Natural killer cell treated with Interleukin-12 subunit alpha and Interleukin-12 subunit beta and Interleukin-15 and Interleukin-18, amount 100 ng/mL, for 72 hours (primary cell): ENCODE measurements at places on chromosomes 2 and 18.
A peak's percentile ranks its signal among the peaks of the same experiment; 100 is the strongest.

GRCh38 chr18:76613053-76613754 is 118.2 kb upstream of the ZNF516 start:
- no peaks in the 10 kb centered on the region for H3K4me1 ChIP-seq
- no peak overlapping the region for H3K4me3 ChIP-seq
- peaks cover 7% of the 10 kb centered on the region for H3K27me3 ChIP-seq
- no peak overlapping the region for H3K27ac ChIP-seq
- no peaks in the 10 kb centered on the region for H3K36me3 ChIP-seq

DNA sequence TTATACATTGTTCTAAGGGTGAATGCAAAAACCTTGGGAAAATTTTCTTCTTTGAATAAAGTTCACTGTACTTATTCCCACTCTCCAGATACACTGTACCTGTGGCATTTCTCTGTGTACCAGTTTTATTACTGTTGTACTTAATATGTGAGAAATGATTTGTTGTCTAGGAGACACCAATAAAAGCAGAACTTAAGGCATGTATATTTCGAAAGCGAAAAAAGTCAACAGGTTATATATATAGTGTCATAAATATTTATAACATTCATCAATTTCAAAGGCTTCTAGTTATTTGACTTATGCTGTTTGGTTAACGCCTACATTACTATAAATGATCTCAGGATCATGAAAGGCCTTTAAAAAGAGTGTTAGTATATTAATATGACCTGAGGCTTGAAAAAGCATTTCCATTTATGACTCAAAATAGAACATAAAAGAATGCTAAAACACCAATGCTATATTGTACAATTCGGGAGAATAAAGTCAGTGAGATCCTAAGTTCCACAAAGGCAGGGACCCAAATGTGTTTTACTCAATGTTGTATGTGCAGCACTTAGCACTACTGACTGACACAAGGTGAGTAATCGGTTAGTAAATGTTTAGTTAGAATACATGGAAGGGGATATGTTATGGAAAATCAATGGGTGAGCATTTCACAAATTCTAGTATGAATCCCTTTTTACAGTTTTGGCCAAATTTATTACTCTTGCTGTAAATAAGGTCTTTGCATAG is 32.2 kb upstream of the HNRNPA3 start:
- H3K27me3 ChIP-seq, result peaks cover 6% of the 10 kb centered on the region
- H3K4me1 ChIP-seq, result peaks cover 7% of the 10 kb centered on the region
- no peaks in the 10 kb centered on the region for H3K36me3 ChIP-seq
- H3K4me3 ChIP-seq, result no peak overlapping the region

GRCh38 chr2:178448968-178449661 is 1.9 kb downstream of the PRKRA start:
- peaks cover 19% of the 10 kb centered on the region for H3K4me1 ChIP-seq
- H3K27ac ChIP-seq, result peak overlapping the region; percentile 39
- no peak for DNase-seq
- peak overlapping the region; percentile 88 for H3K4me3 ChIP-seq
- peaks cover 13% of the 10 kb centered on the region for H3K36me3 ChIP-seq

GRCh38 chr2:47389692-47390091 is 13.3 kb upstream of the MSH2 start:
- H3K27me3 ChIP-seq, result peaks cover 18% of the 10 kb centered on the region
- no peak overlapping the region for H3K4me3 ChIP-seq
- no peaks in the 10 kb centered on the region for H3K36me3 ChIP-seq
- peaks cover 3% of the 10 kb centered on the region for H3K4me1 ChIP-seq
- no peak for DNase-seq

DNA sequence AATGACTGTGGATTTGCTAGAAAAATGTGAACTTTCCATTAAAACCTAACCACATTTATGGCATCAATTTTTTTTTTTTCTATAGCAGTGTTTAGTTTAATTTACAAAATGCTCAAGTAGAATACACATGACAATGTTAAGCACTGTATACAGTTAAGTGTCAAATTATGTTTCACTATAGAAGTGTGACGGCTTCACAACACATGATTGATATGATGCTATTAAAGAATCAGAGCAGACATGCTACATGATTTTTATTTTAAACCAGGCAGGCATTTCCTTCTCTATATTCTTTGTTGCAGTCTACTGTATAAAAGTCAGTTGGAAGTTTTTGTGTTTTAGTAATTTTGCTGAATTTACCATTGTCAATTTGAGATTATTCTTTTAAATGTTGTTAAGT is 43.6 kb downstream of the PROKR1 start:
- H3K27me3 ChIP-seq, result peaks cover 13% of the 10 kb centered on the region
- no peak overlapping the region for H3K4me3 ChIP-seq
- H3K27ac ChIP-seq, result no peak overlapping the region
- no peaks in the 10 kb centered on the region for H3K36me3 ChIP-seq
- H3K4me1 ChIP-seq, result peaks cover 21% of the 10 kb centered on the region

- H3K27ac ChIP-seq, result no peak overlapping the region
- no peak for DNase-seq
- H3K4me1 ChIP-seq, result peaks cover 19% of the 10 kb centered on the region
- H3K27me3 ChIP-seq, result no peaks in the 10 kb centered on the region
- H3K36me3 ChIP-seq, result no peaks in the 10 kb centered on the region
- no peak overlapping the region for H3K4me3 ChIP-seq
Observed at GRCh38 chr2:156464106-156464505, 27.9 kb downstream of the GPD2 start.

DNA sequence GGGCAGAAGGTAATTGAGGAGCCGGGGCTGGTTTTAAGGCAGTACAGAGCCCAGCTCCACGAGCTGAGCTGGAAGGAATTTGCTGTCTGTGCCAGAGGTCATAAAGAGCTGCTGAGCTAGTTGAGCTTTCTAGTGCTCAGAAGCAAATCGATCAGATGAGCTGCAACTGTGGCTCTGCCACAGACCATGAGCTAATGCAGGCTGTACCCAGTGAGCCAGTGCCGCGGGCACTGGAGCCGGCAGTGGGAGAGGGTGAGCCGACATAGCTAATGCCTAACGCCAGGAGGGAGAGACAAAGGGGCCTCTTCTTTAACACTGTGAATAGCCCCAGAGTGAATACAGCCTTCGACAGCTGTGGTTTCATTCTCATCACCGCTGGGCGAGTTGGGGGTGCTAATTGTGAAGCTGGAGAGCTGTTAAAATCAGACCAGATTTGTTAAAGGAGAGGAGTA is 410.1 kb upstream of the TCF4 start:
- no peaks in the 10 kb centered on the region for H3K36me3 ChIP-seq
- H3K27ac ChIP-seq, result no peak overlapping the region
- H3K27me3 ChIP-seq, result no peaks in the 10 kb centered on the region
- no peaks in the 10 kb centered on the region for H3K4me1 ChIP-seq

GRCh38 chr18:46343931-46344372 is 239.8 kb downstream of the HAUS1 start:
- H3K27me3 ChIP-seq, result no peaks in the 10 kb centered on the region
- peak; percentile 87 for DNase-seq
- H3K4me1 ChIP-seq, result peaks cover 88% of the 10 kb centered on the region
- peak overlapping the region; percentile 84 for H3K4me3 ChIP-seq
- H3K27ac ChIP-seq, result peak overlapping the region; percentile 99

DNA sequence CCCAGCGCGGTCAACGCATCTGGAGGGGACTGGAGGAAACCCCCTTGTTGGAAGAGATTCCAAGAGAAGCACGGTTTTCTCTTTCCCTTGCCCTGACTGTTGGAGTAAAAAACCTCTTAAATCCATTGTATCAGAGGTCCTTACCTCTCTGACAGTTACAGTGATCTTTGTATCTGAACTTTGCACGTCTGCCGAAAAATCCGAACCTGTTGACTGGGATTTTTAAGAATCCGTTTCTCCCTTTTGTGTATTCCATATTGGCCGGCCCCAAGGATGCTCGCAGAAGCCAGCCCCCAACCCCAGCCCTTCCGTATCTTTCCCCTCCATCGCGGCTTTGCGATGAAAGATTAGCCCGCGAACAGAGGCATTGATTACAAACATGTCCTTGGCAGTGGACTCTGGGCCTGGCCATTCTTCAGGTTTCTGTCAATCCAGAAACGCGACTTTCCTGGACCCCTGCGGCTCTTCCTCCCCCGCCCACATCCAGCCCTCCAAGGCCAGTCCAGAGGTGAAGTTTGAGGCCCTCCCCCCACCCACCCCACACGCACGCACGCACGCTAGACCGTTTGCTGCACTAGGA is 4.6 kb upstream of the DLX1 start:
- no peaks in the 10 kb centered on the region for H3K36me3 ChIP-seq
- no peak overlapping the region for H3K27ac ChIP-seq
- no peak overlapping the region for H3K4me3 ChIP-seq
- H3K4me1 ChIP-seq, result peaks cover 29% of the 10 kb centered on the region
- DNase-seq, result no peak

DNA sequence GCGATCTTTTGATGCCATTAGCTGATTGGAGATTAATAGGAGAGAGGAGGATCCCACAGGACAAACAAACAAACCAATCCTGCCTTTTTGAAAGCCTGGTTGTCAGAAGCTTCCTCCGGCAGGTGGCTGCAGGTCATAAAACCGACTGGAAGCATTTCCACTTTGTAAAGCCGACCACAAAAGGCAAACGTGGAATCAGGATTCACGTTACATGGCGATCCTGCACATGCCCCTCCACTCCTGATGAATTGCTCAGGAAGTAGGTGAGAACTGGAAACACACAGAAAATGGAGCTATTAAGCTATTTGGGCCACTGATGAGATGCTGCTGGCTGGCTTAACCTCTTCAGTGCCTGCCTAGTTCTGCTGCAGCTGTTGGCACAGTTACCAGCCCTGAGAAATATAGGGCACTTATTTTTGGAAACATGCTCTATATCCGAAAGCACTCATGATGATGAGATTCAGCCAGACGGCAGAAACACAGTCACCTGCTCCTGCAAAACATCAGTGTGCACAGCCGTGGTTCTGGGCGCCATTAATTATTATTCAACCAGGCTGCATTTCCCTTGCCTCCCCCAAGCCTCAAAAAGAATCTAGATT is 110.3 kb upstream of the ST6GAL2 start:
- H3K4me3 ChIP-seq, result no peak overlapping the region
- no peaks in the 10 kb centered on the region for H3K4me1 ChIP-seq
- no peak for DNase-seq
- no peak overlapping the region for H3K27ac ChIP-seq

- H3K27me3 ChIP-seq, result peaks cover 8% of the 10 kb centered on the region
- no peak overlapping the region for H3K4me3 ChIP-seq
- H3K27ac ChIP-seq, result peak overlapping the region; percentile 67
- DNase-seq, result peak; percentile 69
Observed at GRCh38 chr2:23658466-23658942, 268.4 kb downstream of the ATAD2B start.

DNA sequence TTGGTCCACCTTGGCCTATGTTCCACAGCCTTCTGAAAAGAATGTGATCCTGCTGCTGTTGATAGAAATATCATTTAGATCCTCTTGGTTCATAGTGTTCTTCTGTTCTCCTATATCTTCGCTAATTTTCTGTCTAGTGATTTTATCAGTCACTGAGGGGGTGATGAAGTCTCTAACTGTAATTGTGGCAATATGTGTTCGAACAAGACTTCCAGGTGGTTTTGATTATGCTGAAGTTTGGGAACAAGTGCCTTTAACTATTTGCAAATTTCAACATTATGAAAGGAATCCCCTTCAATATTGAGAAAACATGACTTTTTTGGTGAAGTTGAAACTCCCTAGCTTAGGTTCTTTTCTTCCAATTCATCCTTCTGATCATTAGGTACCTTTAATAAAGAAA is 140.4 kb downstream of the MTX2 start:
- peaks cover 23% of the 10 kb centered on the region for H3K27me3 ChIP-seq
- H3K27ac ChIP-seq, result no peak overlapping the region
- no peaks in the 10 kb centered on the region for H3K4me1 ChIP-seq
- H3K36me3 ChIP-seq, result no peaks in the 10 kb centered on the region
- no peak for DNase-seq

DNA sequence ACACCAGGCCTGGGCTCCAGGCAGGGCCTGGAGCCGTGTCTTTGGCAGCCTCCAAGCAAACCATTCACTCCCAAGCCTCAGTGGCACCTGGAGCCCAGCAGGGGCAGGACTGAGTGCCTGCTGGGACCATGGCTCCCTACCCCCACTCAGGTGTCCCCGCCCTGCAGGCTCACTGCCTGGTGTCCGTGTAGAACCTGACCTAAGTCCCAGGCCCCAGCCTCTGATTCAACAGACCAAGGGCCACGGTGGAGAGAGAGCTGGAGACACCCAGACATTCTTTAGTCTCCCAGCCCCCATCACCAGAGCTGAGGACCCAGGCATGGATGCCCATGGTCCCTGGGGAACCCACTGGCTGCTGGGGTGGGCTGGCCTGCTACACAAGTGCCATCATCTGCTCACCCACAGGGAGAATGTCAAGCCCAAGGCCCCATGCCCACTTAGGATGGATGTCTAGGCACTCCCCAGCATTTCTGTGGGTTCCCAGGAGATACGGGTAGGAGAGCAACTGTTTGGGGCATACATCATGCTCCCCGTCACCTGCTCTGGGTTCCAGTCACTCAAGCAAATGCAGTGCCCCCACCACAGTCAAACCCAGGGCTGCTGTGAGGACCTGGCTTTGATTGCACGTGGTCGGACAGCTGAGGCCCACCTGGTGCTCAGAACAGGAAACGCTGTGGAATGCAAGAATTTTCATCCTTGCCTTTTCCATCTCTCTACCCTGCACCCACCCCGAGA is 42.9 kb upstream of the ATG16L1 start:
- H3K36me3 ChIP-seq, result no peaks in the 10 kb centered on the region
- peaks cover 15% of the 10 kb centered on the region for H3K4me1 ChIP-seq
- H3K27me3 ChIP-seq, result no peaks in the 10 kb centered on the region
- peak; percentile 56 for DNase-seq
- H3K4me3 ChIP-seq, result peak overlapping the region; percentile 38

DNA sequence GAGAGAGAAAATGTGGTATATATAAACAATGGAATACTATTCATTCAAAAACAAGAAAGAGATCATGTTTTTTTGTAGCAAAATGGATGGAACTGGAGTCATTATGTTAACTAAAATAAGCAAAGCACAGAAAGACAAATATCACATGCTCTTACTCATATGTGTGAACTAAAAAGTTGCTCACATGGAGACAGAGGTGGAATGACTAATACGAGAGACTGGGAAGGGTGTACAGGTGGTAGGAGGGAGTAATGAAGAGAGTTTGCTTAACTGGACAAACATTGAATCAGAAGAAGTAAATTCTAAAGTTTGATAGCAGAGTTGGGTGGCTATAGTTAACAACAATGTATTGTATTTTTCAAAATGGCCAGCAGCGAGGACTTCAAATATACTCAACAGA is 1080.7 kb upstream of the CHAC2 start:
- no peaks in the 10 kb centered on the region for H3K27me3 ChIP-seq
- H3K4me1 ChIP-seq, result no peaks in the 10 kb centered on the region
- DNase-seq, result no peak
- H3K27ac ChIP-seq, result no peak overlapping the region
- peaks cover 10% of the 10 kb centered on the region for H3K36me3 ChIP-seq

- H3K4me1 ChIP-seq, result peaks cover 11% of the 10 kb centered on the region
- DNase-seq, result no peak
- no peak overlapping the region for H3K27ac ChIP-seq
- peaks cover 18% of the 10 kb centered on the region for H3K27me3 ChIP-seq
- no peaks in the 10 kb centered on the region for H3K36me3 ChIP-seq
- H3K4me3 ChIP-seq, result peak overlapping the region; percentile 51
Observed at GRCh38 chr2:127024769-127025358, 82.1 kb downstream of the BIN1 start.

DNA sequence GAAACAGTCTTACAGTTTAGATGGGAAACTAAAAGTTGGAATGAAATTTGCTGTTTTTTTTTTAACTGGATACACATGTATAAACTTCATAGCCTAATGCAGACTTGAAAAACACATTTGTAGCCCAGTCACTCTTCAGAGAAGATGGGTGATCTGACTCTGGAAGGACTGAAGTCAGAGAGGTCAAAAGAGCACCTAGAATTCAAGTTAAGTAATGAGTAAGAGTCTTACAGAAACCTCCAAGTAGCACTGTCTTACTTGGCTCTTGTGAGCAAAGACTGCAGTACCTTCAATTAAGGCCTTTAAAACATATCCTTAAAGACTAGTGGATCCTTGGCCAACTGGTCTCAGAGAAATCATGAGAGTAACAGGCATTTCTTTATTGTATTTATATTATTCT is 41.9 kb downstream of the TRAPPC8 start:
- H3K27ac ChIP-seq, result no peak overlapping the region
- H3K4me1 ChIP-seq, result no peaks in the 10 kb centered on the region
- H3K4me3 ChIP-seq, result no peak overlapping the region
- H3K27me3 ChIP-seq, result no peaks in the 10 kb centered on the region
